ENCODE measurements at places on chromosomes 1 and 21.

DNA sequence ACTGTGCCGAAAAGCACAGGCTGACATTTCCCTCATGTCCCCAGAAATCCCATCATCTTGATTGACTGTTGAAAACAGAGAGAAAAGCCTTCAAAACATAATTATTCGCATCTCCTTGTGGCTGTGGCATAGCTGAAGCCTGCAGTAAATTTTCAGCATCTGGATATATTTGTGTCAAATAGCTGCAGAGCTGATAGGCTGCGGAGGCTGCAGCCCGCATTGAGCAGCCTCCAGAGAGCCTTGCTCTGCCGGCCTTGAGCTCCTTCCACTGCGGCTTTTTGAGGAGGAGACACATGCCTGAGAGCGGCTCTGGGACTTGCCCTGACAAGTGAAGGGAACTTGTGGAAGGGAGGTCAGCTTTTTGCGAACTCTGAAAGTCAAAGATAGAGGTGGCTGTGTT lies 144.7 kb downstream of the RYR2 start:
- DNase-seq = no peak

GRCh38 chr1:245156736-245157505 lies 2.1 kb downstream of the KIF26B start:
- DNase-seq = no peak

DNA sequence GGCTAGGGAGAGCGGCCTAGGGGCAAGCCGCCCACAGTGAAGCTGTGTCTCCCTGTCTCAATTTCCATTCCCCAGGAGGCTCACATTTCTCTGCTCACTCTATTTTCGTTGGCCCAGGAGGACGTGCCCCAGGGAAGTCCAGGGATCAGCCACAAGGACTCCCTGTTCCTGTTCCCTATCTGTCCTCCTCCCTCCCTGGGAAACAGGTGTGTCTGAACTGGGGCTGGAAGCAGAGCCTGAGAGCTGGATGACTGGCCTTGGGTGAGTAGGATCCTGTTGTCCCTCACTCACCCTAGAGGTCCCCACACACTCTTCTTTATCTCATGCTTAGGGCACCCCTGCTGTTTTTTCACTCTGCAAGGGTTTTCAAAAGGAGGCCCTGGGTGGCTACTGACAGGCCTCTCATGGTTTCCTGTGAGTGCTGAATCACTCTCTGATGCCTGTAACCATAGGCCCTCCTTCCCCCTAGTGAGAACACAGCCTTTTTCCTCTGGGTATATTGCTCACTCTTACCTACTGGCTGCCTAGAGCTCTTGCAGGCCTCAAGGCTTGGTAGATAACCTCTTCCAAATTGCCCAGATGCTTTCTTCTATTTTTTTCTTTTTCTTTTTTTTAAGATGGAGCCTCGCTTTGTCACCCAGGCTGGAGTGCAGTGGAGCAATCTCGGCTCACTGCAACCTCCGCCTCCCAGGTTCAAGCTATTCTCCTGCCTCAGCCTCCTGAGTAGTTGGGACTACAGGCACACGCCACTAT lies 3.3 kb upstream of the UTP11 start:
- no peak for DNase-seq

DNA sequence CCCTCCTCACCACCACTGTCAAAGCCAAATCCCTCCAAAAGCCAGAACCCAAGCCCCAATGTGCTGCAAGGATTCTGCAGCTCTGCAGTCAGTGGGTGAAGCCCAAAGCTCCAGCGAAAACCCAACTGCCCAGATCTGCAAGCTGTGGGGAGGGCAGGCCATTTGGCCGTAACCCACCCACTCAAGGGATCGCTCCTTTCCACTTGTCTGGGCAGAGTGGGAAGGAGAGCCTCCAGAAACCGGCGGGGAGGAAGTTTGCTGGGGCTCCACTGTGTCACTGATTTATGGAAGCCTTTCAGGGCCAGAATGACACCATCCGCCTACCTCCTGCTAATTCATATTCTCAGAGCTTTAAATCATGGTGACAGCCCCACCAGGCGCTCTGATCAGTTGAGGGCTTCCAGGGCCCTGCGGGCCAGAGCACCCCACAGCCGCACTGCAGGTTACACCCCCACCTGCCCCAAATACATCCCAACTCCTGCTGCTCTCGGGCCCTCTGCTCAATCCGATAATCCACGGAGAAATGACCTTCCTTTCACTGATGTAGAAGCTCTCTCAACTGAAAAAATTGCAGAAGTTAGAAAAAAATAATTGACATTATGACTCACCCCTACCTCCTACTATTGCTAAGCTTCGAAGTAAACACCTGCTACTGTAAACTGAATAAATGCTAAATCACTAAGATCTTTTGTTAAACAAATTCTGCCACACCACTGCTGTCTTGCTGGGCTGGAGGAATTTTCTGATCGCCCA lies 40.6 kb upstream of the RAB4A start:
- no peak for DNase-seq

DNA sequence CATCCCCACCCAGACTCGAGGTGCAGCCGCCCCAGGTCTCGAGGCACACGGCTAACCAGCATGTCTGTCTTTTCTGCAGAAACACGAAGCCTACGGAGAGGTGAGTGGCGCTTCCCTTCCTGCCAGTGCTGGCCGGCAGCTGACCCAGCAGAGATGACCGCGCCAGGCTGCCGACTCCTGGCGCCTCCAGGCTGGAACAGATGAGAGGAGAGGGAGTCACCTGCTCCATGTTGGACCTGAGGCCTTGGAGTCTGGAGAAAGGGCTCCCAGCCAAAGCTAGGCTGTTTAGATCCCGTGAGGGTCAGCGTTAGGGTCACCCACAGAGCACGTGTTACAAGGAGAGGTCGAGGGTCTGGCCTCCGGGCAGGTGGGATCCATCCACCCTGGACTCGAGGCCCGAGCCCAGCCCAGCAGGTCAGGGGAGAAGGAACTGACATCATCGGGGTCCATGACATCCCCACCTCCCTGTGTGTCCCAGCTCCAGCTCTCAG lies 14.9 kb downstream of the COL6A2 start:
- no peak for DNase-seq

DNA sequence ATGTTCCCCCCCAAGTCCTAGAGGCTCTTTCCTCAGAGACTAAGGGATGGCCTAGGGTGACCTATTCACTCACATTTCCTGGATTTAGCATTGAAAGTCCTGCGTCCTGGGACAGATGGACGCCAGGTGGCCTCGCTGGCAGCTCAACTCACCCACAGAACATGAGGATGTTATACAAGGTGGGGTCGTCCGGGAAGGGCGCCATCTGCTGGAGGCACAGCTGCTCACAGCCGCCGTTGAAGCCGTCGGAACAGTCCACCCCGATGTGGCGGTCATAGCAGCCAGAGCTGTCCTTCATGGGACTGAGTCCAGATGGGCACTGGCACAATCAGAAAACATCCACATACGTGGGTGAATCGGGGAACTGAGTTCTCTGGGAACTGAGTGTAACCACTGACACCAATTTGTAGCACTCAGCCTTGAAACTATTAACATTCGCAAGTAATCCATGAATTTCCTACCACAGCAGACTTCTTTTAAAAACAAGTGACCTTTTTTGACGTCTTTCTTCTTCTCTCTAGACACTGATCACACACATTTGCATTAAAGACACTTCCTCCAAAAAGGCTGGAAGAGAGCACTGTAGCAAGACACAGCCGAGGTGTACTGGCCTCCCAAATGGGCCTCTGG lies 215.4 kb downstream of the ASTN1 start:
- no peak for DNase-seq

DNA sequence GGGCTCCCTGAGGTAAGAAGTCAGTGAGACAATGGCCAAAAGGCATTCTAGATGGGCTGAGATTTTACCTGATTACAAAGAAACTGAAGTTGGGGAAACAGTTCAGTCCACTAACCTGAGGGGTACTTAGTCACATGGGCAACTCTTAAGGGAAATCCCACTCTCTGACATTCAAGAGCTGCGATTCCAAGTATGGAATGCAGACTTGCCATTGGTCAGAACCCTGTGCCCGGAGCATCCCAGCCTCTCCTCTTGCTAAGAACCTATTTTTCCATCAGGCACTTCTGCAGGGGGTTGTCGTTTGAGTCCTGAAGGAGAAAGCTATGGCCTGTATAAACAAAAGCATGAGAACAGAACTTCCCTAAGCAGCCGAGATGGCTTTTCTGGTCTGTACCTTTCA lies 434.9 kb upstream of the DAB1 start:
- DNase-seq = no peak

Data from activated T-helper 1 cell treated with anti-CD3 and anti-CD28 coated beads, Interleukin-2, amount 50 U/mL, for 16 hours (primary cell).